ENCODE measurements at places on chromosomes 11 and 22.

DNA sequence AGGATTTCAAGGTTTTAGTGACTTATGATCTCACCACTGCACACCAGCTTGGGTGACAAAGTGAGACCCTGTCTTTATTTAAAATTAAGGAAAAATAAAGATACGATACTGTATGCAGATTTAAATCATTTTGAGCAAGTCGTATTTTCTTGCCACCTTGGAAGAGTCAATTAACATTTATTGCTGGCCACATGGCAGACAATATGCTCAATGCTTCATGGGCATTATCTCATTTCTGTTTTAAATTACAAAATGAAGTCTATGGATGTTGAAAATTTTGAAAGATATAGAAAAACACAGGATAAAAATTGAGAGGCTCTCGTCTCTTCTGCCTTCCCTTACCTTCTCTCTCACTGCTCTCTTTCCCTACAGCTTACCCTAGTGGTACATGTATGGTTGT is 349.0 kb upstream of the CCDC90B start:
- no peak for DNase-seq

DNA sequence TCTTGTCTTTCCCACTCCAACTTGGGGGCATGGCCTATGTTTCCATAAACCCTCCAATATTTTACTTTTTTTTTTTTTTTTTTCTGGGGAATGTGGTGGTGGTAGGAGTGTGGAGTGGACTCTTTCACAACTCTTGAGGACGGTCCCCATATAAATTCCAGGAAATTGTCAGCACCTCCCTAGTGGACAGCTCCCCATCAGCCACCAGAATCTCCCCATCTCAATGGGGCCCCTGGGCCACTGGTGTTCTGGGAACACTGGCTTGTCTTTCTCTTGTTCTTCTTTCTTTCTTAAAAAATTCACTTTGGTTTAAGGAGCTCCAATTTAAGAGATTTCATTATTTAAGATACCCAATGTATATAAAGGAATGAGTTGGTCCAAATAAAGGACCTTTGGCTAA is 74.1 kb downstream of the ADM start:
- no peak for DNase-seq

DNA sequence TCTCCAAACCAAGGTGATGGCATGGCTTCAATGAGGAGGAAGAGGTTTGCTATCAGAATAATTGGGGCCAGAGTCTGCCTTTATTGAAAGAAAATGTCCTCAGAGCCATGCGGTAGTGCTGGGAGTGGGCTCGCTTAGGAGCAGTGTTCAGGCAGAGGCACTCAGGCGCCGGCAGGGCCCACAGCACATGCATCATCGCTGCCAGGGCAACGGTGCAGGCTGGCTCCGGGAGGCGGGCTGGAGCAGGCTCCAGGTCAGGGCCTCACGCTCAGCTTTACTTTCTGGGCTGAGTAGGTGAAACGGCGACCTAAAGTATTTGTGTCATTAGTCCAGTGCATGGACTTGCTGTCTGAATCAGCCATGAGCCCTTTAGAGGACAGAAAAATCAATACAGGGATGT is 169.9 kb upstream of the CCDC90B start:
- no peak for DNase-seq

- DNase-seq = no peak
These were observed 569 bp upstream of the YPEL1 start for GRCh38 chr22:21736084-21736642.

DNA sequence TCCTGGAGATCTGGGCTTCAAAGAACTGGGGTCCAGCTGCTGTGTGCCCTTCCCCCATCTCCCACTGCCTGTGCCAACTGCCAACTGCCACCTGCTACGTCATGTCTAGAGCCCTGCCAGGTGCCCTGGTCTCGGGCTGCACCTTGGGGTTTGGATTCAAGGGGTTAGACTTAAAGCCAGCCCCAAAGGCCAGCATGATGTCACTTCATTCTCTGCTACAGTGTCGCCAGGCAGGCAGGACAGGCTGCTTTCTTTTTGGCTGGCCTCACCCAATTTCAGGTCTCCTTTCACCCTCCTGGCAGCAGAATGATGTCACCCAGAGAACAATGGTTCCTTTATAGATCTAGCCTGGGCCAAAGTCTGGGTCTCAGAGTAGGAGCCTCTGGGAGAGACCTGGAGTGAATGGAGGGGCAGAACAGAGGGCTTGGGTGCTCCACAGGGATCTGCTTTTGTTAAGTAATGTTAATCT is 79.5 kb upstream of the CRYBB3 start:
- DNase-seq = no peak

Measured in fibroblast of skin of left biceps (primary cell).